Stomach (tissue), 19 donors: ENCODE measurements at places on chromosomes 3 and 15.

GRCh38 chr3:108099679-108100428, 9.0 kb upstream of the CD47 start:
- peaks cover 3% of the 10 kb centered on the region for H3K4me1 ChIP-seq
- no peak for DNase-seq
- H3K27ac ChIP-seq, result no peak overlapping the region
- H3K4me3 ChIP-seq, result no peak overlapping the region

GRCh38 chr3:143226678-143227291, 107.2 kb downstream of the CHST2 start:
- H3K27ac ChIP-seq, result no peak overlapping the region
- H3K4me3 ChIP-seq, result no peak overlapping the region
- H3K36me3 ChIP-seq, result no peaks in the 10 kb centered on the region
- no peaks in the 10 kb centered on the region for H3K27me3 ChIP-seq
- DNase-seq, result peak; percentile 30

DNA sequence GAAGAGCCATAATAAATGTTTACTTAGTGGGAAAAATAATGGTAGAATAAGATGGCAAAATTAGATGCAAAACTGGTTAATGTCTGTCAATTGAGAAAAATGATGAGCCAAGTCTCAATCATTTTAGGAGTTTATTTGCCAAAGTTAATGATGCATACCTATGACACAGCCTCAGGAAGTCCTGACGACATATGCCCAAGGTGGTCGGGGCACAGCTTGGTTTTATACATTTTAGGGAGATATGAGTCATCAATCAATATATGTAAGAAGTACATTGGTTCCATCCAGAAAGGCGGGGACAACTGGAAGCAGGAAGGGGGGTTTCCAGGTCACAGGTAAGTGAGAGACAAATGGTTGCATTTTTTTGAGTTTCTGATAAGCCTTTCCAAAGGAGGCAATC, 31.5 kb downstream of the CLEC3B start:
- no peaks in the 10 kb centered on the region for H3K36me3 ChIP-seq
- H3K27me3 ChIP-seq, result no peaks in the 10 kb centered on the region
- H3K27ac ChIP-seq, result peak overlapping the region; percentile 63

GRCh38 chr15:97691078-97691477, 269.4 kb upstream of the ARRDC4 start:
- H3K36me3 ChIP-seq, result no peaks in the 10 kb centered on the region
- no peak overlapping the region for H3K4me3 ChIP-seq
- no peaks in the 10 kb centered on the region for H3K4me1 ChIP-seq
- no peak for DNase-seq
- no peak overlapping the region for H3K27ac ChIP-seq

DNA sequence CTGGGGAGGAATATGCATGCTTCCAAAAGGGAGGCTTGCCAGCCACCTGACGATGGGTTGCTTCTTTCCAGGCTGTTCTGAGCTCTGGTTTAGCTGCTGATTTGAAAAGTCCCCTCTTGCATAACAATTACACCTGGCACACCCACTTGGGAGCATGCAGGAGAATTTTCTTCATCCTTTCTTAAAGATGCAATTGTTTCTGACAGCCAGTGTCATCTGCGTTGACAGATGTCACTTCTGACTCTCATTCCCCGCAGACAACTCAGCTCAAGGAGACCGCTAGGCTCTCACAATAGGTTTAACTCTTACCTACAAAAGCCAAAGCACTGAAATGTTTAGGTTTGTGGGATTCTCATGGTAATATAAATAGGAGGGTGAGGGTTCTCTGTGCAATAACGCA, 185.6 kb upstream of the SYNPR start:
- H3K4me3 ChIP-seq, result no peak overlapping the region
- no peaks in the 10 kb centered on the region for H3K36me3 ChIP-seq
- no peak overlapping the region for H3K27ac ChIP-seq
- no peaks in the 10 kb centered on the region for H3K27me3 ChIP-seq

DNA sequence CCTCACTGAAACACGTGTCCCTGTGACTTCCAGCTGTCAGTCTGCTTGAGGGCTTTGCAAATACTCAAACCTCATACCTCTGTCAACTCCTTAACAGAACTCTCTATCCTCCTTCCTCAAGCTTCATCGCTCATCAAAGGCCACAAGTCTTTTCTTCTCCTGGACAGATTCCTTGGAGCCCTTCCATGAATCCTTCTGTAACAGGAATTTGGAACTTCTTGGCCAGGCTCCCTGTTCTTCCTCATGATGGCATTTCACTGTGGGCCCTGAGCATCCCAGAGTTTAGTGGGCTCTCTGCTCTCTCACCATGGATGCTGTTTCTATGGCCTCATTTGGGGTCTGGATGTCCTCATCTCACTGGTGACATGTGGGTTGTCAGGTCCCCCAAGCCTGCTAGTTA, 105.0 kb upstream of the TLE3 start:
- no peak for DNase-seq
- no peaks in the 10 kb centered on the region for H3K36me3 ChIP-seq
- no peak overlapping the region for H3K4me3 ChIP-seq
- no peak overlapping the region for H3K27ac ChIP-seq
- H3K4me1 ChIP-seq, result no peaks in the 10 kb centered on the region

DNA sequence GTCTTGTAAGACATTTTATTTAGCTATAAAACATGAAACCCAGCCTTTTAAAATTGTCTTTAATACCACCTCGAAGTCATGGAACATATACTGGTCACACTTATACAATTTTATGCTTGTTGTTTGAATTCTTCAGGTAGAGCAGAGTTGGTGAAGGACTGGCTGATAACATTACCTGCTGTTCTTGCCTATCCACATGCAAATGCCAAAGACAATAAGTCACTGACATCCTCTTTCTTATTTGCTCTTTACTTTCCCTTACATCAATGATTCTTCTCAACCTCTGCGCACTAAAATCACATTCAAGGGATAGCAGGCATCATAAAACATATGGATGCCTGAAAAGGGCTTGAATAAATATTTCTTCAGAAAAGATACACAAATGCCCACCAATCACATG, 392.5 kb upstream of the ATP11B start:
- no peaks in the 10 kb centered on the region for H3K4me1 ChIP-seq
- DNase-seq, result no peak
- no peaks in the 10 kb centered on the region for H3K36me3 ChIP-seq
- H3K27me3 ChIP-seq, result no peaks in the 10 kb centered on the region

- H3K4me1 ChIP-seq, result no peaks in the 10 kb centered on the region
- no peaks in the 10 kb centered on the region for H3K36me3 ChIP-seq
- H3K27me3 ChIP-seq, result no peaks in the 10 kb centered on the region
- DNase-seq, result no peak
- no peak within 1 kb of the TSS for H3K27ac ChIP-seq
- H3K4me3 ChIP-seq, result no peak within 1 kb of the TSS
These were observed at the start of gene SPATA16 for GRCh38 chr3:173140986-173141385. Gene SPATA16 (minus strand): TSS chr3:173141235. CDS start chr3:173117731, 23,504 bp downstream.

DNA sequence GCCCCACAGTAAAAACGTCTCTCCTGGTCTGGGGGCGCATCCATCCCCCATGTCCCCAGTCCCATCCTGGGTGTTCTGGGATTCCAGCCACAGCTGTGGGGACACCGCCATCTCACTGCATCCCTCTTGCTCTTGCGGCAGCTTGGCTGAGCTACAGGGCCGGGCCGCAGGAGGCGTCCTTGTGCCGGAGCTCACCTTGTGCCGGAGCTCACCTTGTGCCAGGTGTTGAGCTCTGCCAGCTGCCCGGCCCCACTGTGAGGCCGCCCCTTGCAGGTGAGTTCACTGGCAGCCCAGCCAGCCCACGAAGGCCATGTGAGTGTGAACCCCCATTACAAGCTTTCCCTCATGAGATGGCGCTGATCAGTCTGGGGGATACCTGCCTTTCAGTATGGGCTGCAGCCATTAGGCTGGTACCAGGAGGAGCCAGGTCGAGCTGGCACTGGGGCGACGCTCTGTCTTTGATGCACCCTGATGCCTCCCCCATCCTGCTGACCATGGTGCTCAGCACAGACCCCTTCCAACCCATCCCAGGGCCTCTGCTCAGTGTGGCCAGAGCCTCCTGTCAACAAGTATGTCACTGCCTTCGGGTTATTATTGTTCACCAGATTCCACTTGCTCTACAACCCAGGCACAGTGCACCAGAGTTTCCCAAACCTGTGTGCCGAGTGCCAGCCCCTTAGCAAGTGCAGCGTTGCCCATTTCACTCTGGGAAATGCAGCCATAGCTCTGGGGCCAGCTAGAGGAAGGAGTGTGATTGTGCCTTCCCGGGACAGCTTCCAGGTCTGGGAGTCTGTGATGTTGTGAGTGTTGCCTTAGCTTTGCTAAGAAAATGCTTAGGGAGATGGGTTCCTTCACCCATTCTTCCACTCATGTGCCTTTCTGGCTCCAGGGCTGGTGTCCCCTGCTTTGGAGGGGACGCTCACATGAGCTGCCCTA, 105.7 kb downstream of the APBA2 start:
- H3K4me3 ChIP-seq, result no peak overlapping the region
- no peaks in the 10 kb centered on the region for H3K27me3 ChIP-seq
- H3K36me3 ChIP-seq, result no peaks in the 10 kb centered on the region
- H3K4me1 ChIP-seq, result no peaks in the 10 kb centered on the region
- no peak for DNase-seq
- H3K27ac ChIP-seq, result no peak overlapping the region

DNA sequence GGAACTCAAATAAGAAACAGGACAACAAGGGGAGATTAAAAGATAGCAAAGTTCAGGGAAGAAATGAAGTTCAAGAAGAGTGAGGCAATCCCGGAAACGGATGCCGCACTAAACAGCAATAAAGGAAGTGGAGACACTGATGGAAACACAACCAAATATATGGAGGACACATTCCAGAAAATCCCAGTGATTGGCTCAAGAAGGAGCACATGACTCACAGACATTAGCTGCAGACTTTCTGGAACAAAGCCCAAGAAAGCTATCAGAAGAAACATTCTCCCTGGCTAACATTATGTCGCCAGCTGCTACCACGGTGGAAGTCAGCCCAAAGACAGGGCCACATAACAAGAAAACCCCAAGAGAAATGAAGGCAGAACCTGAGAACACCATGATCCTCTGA, 18.1 kb upstream of the VGLL4 start:
- peaks cover 9% of the 10 kb centered on the region for H3K4me1 ChIP-seq
- no peaks in the 10 kb centered on the region for H3K27me3 ChIP-seq
- H3K4me3 ChIP-seq, result no peak overlapping the region
- no peaks in the 10 kb centered on the region for H3K36me3 ChIP-seq

- H3K36me3 ChIP-seq, result no peaks in the 10 kb centered on the region
- H3K27ac ChIP-seq, result no peak overlapping the region
- DNase-seq, result no peak
- no peak overlapping the region for H3K4me3 ChIP-seq
- no peaks in the 10 kb centered on the region for H3K4me1 ChIP-seq
These were observed 310.8 kb downstream of the SHQ1 start for GRCh38 chr3:72537448-72537847.

DNA sequence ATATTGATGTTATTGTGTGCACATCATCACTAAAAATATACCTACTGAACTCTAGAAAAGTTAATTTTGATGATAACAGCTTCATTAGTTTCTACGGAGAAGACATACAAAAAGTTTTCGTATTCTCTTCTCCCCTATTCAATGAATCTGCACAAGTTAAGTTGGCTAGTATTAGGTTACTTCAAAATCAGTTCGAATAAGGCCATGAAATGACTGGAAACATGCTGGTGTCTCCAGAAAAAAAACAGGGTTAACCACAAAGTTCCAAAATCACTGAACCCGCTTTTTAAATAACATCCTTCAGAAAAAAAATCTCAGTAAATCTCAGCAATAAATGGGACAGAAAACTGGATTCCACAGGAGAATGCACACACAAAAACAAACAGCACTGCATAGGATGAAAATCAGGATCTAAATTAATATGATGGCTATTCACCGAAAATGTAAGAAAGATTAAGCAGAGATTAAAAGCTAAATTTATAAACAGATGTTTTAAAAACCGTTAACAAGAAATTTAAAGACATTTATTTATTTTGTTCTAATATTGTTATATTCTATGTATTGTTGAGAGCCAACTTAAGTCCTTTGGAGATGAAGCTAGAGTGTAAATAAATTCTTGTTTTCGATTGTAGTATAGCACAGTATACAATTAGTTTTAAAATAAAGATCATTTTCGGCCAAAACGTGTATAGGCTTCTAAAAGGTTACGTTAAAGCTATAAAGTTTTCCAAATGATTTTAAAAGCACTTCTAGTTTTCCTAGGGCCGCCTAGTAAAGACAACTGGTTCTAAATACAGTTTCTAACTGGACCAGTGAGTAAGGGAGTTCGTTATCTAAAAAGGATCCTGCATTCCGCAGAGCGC, 1.0 kb downstream of the IGSF11 start:
- peak overlapping the region; percentile 82 for H3K4me3 ChIP-seq
- no peaks in the 10 kb centered on the region for H3K36me3 ChIP-seq
- H3K4me1 ChIP-seq, result peaks cover 8% of the 10 kb centered on the region
- H3K27me3 ChIP-seq, result no peaks in the 10 kb centered on the region

DNA sequence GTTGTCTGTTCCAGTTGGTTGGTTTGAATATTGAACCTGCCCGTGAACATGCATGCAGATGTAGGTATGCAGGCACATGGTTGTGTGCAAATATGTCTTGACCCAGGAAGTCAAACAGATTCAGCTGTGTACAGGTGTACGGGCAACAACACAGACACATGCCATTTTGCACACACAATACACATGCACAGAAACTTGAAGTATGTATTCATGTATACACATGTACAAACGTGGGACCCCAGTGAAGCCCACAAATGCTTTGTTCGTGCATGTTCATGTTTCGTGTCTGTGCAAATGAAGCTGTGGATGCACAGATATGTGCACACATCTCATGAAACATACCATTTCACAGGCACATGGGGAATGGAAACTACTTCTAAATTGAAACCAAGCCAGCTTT, 30.7 kb downstream of the IDH3A start:
- DNase-seq, result no peak
- H3K27ac ChIP-seq, result no peak overlapping the region
- no peaks in the 10 kb centered on the region for H3K27me3 ChIP-seq

DNA sequence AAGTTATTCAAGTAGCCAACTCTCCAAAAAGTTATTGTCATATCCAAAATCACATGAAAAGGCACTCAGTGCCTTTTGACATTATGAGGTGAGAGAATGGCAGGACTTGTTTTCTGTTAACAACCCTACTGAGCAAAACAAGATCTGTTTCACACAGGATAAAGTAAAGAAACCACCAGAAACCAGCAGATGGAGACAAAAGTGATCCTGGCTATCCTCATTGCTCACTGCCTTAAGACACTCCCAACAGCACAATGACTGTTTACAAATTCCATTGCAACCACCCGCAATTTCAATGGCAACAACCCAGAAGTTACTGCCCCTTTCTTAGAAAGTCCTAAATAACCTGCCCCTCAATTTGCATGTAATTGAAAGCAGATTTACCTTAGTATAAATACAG, 352.6 kb upstream of the NDN start:
- H3K27ac ChIP-seq, result no peak overlapping the region
- DNase-seq, result no peak
- no peaks in the 10 kb centered on the region for H3K27me3 ChIP-seq
- no peak overlapping the region for H3K4me3 ChIP-seq
- no peaks in the 10 kb centered on the region for H3K36me3 ChIP-seq

DNA sequence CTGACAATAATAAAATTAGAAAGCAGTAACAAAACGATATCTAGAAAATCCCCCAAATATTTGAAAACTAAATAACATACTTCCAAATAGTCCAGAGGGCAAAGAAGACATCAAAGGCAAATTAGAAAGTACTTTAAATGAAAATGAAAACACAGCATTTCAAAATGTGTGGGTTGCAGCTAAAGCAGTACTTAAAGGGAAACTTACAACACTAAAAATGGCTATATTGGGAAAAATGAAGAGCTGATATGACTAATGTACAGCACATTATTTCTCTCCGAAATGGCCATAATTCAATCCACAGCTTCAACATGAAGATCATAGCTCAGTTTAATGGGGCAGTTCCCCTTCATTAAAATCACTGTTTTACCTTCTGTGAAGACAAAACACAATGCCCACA, 71.9 kb downstream of the FBXL22 start:
- H3K4me3 ChIP-seq, result no peak overlapping the region
- peaks cover 92% of the 10 kb centered on the region for H3K36me3 ChIP-seq
- no peaks in the 10 kb centered on the region for H3K27me3 ChIP-seq
- no peak overlapping the region for H3K27ac ChIP-seq
